IPS-NIHi11 (cell line): ENCODE measurements at places on chromosomes 12 and 14.

GRCh38 chr12:13197526-13198143 is 1.1 kb downstream of the EMP1 start:
- DNase-seq, result no peak

- DNase-seq, result no peak
Observed at GRCh38 chr14:33229269-33229929, 290.7 kb downstream of the NPAS3 start.

DNA sequence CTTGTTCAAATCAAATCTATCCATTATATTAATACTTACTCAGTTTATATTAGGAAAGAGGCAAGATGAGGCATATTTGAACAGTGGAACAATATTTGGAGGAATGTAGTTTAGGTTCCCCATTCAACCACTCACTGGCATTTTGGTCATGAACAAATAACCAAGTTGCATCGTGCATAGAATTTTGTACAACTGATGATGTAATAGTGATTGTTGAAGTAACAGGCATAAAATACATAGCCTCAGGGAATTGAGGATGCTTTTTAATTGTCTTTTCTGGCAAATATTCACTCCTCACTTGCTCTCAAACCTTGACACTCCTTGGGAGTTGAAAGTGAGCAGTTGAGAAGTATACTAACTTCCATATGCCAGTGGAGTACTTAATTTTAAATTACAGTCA is 175.2 kb downstream of the SRGAP1 start:
- DNase-seq, result no peak

- DNase-seq, result no peak
Observed at GRCh38 chr12:132848521-132848920, 19.9 kb upstream of the GOLGA3 start.

DNA sequence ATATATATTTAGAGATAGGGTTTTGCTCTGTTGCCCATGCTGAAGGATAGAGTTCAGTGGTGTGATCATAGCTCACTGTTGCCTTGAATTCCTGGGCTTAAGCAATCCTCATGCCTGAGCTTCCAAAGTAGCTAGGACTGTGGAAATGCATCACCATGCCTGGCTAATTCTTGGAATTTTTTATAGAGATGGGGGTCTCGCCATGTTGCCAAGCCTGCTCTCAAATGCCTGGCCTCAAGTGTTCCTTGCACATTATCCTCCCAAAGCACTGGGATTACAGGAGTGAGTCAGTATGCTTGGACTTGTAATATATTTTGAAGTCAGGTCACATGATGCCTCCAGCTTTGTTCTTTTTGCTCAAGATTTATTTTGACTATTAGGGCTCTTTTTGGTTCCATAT is 178.0 kb downstream of the RPAP3 start:
- no peak for DNase-seq

GRCh38 chr12:93183940-93184671 is 193.6 kb upstream of the NUDT4 start:
- no peak for DNase-seq

- DNase-seq, result peak; percentile 15
Observed at GRCh38 chr12:779745-780734, 27.7 kb downstream of the WNK1 start.

GRCh38 chr12:4118017-4118510 is 155.5 kb upstream of the CCND2 start:
- no peak for DNase-seq

DNA sequence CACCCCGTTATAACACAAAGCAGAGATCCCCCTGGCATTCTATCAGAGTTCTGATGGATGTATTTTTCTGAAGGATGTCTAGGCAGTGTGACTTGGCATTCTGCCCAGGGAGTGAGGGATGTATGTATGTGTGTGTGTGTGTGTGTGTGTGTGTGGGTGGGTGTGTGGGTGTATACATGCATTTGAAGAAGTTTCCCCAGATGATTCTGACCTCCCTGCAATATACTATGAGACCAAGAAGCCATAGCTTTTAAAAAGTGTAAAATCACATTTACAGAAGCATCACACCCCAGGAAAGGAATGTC is 59.7 kb upstream of the NAP1L1 start:
- no peak for DNase-seq

DNA sequence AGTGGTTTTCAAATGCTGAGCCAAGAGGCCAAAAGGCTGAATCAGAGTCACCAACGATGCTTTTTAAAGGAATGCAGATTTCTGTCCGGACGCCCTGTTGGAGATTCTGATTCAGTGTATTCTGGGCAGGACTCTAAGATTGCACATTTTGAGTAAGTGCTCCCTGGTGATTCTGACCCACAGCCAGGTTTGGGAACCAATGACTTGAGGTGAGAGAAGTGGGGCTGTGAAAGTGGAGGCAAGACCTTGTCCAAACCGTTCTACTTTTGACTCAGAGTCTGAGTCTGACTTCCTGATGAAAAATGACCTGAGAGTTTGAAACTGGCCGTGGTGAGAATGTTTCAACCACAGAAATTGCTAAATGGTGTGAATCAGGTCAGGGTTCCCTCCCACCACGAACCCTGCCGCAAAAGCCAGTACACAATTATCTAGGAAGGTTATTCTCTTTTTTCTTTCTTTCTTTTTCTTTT is 90.2 kb downstream of the NTN4 start:
- DNase-seq, result no peak

DNA sequence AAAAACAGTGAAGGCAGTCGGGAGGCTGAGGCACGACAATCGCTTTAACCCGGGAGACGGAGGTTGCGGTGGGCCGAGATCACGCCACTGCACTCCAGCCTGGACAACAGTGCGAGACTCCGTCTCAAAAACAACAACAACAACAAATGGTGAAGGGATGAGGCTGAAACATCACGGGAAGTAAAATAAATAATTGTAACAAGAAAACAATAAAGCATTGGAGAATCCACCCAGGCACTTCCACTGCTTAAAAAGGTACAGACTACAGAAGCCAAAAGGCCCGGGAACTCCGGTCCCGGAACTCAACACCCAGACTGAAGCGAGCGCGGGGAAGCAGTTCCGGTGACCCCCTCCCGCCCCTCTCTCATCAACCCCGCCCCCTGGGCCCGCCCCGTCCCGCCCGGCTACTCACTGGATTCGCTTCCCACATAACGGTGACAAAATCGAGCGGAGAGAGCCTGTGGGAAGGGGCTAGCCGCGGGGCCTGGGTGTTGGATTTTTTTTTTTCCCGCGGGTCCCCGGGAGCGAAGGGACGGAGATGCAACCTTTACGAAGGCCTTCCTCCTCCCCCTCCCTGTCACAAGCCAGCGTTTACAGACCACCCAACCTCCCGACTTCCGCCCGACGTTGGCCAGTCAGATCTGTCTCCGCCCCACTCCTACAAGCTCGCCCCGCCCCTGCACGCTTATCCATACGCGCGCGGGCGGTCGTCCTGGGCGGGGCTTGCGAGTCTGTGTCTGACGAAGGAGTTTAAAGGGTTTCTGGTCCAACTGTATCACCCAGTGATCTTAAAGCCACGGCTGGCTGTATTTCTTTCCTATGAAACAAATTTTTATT is at the start of gene PARP11:
Gene PARP11, minus strand, starts transcription at position 600 of the 837 bp plus-strand sequence. Its CDS starts 170 bp downstream, at position 430.
- peak; percentile 95 for DNase-seq

DNA sequence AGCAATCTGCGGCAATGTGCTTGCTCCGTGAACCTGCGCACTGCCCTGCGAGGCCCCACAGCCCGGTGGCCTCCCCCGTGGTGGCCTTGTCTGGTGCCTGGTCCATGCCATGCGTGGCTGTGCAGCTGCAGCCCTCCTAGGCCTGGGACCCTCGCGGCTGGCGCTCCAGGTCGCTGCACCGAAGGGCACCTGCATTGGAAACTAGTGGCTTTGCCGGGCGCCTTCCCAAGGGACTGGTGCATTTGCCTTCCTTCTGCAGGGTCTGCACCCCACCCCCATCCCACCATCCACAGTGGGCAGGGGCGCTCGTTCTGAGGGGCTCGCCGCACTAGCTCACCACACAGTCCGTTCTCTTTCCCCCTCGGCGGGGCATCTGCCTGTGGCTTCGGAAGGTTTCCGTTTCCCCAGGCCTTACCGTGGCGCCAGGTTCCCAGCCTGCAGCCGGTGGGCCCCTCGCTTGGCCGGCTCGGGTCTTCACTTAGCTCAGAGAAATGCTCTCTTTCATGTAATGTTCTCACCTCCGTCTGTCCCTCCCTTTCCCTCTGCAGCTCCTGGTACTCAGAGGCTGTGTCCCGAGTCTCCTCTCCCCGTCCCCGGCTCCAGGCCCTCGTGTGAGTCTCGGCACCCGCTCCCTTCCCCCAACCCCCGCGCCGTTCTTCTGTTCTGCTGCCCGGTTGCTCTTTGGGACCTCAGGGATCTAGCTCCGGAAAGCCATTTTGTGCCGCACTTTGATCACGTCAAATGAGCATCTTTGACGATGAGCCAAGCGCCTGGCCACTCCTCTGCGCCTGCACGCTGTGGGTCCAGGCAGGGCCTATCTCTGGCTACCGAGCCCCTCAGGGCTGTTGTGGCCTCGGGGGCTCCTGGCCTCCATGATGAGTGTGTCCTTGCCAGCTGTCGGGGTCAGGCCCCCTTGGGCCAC is 31.9 kb downstream of the JAG2 start:
- DNase-seq, result no peak

DNA sequence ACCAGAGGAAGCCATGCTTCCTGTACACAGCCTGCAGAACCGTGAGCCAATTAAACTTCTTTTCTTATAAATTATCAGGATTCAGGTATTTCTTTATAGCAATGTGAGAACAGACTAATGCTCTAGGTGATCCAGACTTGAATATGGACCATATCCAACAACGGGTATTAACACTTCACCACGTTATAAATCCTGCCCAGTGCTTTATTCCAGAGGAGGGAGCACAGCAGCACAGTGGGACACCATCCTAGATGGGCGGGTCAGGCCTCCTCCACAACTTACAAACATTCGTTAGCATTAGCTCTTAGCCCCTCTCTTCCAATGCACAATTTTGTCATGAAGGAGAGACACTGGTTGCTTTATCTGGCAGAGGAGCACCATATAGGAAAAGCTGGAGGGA is 66.0 kb downstream of the TMCC3 start:
- DNase-seq, result no peak

DNA sequence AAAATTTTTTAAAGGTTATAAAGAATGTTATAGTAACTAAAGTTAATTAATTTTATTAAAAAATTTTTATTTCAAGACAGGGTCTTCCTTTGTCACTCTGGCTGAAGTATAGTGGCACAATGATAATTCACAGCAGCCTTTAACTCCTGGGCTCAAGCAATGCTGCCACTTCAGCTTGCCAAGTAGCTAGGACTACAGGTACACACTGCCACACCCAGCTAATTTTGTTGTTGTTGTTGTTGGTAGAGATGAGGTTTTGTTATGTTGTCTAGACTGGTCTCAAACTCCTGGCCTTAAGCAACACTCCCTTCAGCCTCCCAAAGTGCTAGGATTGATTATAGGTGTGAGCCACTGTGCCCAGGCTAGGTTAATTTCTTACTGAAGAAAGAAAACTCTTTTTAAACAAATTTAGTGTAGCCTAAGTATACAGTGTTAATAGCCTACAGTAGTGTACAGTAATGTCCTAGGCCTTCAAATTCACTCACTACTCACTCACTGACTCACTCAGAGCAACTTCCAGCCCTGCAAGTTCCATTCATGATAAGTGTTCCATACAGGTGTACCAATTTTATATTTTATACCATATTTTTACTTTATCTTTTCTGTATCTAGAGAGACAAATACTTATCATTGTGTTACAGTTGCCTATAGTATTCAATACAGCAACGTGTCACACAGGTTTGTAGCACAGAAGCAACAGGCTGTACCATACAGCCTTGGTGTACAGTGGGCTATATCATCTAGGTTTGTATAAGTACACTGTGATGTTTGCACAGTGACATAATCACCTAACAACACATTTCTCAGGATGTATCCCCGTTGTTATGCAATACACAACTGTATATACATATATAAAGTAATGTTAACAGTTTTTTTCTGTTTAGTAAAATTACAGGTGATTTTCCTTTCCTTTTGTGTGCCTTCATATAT is 24.7 kb upstream of the DNAAF2 start:
- no peak for DNase-seq

DNA sequence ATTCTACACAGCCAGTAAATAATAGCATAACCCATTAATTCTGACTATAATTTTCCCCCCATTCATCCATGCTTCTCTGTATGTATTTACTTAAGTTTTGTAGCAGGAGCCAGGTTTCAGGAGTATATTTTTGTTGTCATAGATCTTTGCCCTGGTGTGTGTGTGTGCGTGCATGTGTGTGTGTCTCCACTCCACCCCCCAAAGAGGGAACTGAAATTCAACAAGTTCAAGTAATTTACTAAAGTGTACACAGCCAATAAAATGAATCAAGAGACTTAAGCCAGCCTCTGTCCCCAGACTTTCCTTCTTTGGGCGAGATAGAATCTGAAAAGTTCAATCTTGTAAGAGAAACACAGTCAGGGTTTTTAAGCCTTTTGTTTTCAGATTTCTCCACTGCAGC is 792.0 kb downstream of the MED13L start:
- no peak for DNase-seq

DNA sequence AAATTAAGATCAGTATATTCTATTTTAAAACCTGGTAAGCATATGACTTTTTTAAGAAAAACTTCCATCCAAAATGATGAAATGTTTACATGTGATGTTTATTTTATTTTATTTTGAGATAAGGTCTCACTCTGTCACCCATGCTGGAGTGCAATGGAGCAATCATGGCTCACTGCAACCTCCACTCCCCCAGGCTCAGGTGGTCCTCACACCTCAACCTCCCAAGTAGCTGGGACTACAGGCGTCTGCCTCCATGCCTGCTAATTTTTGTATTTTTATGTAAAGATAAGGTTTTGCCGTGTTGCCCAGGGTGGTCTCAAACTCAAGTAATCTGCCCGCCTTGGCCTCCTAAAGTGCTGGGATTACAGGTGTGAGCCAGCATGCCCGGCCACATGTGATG is 141.8 kb downstream of the ZFP36L1 start:
- DNase-seq, result no peak

- DNase-seq, result no peak
Observed at GRCh38 chr14:85852906-85853305, 323.0 kb downstream of the FLRT2 start.

GRCh38 chr12:84661786-84662185 is 250.8 kb downstream of the SLC6A15 start:
- no peak for DNase-seq

GRCh38 chr14:67650694-67651093 is 23.7 kb downstream of the VTI1B start:
- no peak for DNase-seq

- no peak for DNase-seq
Observed at GRCh38 chr12:26177283-26177682, 18.1 kb upstream of the SSPN start.

- no peak for DNase-seq
Observed at GRCh38 chr14:99401211-99401610, 79.4 kb downstream of the SETD3 start.

DNA sequence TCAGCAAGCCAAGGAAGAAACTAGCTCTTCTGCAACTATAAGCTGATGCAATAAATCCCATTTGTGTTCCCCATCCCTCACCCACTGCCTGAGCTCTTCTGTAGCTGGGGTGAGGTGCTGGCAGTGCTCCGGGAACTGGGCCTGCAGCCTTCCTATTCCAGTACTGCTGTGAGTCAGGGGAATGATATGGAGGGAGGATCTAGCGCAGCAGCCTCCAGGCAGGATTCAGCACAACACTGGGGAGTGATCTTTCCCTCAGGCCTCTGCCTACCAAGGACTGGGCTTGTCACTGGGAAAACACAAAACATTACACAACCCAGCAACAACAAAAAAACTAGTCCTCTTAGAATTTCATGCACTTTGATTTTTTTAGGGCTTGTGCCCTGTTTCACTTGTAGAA is 58.7 kb downstream of the ST8SIA1 start:
- DNase-seq, result no peak

- DNase-seq, result peak; percentile 6
Observed at GRCh38 chr12:88334271-88334670, 192.2 kb downstream of the TMTC3 start.

- DNase-seq, result no peak
Observed at GRCh38 chr14:105847400-105847799, 321.0 kb downstream of the TMEM121 start.
